ENCODE measurements at places on chromosomes 16 and 17.

- DNase-seq: peak; percentile 90
These were observed at the start of gene MSL1 for GRCh38 chr17:40121181-40122135. Gene MSL1 (plus strand): TSS chr17:40121971. CDS start chr17:40122613, 642 bp downstream.

GRCh38 chr16:28093385-28093725 is 29.8 kb upstream of the GSG1L start:
- no peak for DNase-seq

DNA sequence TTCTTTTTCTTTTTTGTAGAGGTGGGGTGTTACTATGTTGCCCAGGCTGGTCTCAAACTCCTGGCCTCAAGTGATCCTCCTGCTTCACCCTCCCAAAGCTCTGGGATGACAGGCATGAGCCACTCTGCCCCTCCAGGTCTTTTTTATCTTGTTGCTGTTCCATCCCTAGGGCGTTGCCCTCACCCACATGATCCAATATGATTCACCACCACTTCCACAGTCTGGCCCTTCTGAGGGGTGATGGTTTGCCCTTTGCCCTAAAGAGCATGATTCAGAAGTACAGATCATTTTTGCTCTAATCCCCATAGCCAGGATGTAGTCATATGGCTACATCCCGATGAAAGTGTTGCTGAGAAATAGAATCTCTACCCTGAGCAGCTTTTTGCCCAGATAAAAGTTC is 18.8 kb downstream of the STX4 start:
- no peak for DNase-seq

- peak; percentile 30 for DNase-seq
These were observed 134.7 kb downstream of the SOX9 start for GRCh38 chr17:72255481-72255880.

GRCh38 chr16:15032547-15033308 is 23.1 kb downstream of the NTAN1 start:
- DNase-seq: no peak

- DNase-seq: peak; percentile 50
These were observed 52.7 kb downstream of the SREBF1 start for GRCh38 chr17:17783825-17784656.

DNA sequence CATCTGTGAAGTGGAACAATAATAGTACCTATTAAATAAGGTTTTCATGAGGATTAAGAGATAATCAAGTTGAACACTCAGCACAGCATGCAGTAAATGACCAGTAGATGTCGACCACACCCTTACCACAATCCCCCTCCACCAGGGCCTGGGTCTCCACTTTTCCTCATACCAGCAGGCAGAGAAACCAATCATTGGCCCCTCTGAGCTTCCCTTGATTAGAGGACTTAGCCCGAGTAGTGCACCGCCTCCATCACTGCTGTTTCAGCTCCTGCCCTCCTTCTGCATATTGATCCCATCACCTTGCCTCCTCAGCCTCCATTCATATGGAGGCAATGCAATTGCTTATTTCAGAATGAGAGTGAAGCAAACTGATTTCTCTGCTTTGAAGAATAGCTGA is 96.5 kb upstream of the CDH11 start:
- no peak for DNase-seq

GRCh38 chr16:72877374-72878028 is 170.4 kb downstream of the ZFHX3 start:
- no peak for DNase-seq

DNA sequence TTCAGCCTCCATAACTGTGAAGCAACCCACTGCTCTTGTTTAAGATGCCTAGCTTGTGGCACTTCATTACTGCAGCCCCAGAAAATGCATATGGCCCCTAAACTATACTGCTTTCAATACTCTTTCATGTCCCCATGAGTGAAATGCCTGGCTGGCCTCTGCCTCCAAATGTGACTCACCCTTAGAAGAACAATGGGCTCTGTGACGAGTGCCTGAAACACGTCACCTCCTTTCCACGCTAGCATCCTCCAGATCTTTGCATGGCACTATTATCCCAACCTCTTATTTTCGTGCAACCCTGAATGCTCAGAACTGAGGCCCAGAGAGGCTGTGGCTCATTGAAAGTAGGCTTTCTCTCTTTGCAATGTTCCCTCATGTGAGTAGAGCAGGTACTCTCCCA is 233.1 kb downstream of the CBLN1 start:
- DNase-seq: no peak

DNA sequence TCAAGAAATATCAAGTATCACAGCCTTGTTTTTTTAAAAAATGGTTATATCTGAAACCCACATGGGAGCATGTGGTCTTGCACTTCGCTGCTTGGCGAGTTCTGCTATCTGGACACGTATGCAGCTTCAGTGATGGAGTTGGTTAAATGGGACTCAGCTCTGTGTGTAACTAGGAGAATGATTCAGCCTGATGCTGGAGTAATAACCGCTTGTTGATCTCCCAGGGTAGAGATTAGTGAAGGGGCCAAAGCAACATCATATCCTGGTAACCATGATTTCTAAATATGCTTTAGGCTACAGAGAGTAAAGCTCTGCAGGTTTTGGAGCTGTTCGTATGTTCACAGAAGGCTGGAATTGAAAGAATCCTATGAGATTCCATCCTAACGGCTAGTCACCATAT is 63.2 kb downstream of the IQCK start:
- peak; percentile 4 for DNase-seq

DNA sequence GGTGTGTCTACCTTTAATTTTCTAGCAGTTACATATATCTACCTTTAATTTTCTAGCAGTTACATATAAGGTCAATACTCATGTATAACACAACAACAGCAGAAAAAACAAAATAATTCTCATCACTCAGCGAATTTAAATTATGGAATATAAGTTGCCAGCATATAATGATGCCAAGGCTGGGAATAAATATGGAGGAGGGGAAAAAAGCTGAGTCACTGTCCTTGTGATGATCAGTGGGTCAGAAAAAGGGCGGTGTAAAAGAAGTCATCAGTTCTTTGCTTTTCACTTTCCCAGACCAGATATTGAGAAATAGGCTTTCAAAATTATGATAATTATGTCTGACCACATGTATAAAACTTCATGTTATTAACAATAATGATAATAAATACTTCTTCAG is 1471.7 kb downstream of the CDH8 start:
- no peak for DNase-seq

GRCh38 chr16:12628536-12628935 is 175.2 kb downstream of the CPPED1 start:
- no peak for DNase-seq

- no peak for DNase-seq
These were observed 105.1 kb downstream of the BCAS3 start for GRCh38 chr17:60782742-60783141.

- no peak for DNase-seq
These were observed 28.0 kb upstream of the GPRC5B start for GRCh38 chr16:19912455-19913339.

DNA sequence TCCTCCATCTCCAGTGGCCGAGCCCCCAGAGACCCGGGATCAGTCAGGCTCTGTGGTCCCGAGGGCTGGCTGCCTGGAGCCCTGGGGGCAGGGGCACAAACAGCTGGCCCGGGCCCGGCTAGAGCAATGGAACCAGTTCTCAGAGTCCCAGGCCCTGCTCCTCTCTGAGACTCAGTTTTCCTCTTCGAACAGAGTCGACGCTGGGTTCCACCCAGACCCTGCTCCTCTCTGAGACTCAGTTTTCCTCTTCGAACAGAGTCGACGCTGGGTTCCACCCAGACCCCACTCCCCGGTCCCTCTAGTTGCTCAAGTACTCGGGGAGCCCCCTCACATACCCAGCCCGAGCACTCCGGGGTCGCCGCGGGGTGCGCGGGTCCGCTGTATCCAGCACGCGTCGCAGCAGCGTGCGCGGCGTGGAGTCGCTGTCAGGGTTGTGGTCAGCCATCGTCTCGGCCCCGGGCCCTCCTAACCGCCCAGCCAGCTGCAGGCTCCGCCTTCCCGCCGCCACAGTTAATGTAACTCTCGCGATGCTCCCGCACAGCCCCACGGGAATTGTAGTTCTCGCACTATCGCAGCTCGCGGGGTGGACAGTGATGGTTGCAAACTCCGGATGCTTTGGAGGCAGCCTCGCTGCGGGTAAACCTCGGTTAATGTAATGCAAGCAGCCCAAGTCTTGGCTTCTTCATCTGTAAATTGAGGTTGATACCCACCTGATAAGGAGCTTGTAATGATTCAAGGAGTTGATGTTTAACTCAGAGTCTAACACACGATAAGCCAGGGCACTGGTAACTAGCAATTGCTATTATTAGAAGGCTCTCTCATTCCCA is 8.5 kb upstream of the THAP11 start:
- DNase-seq: peak; percentile 97

- DNase-seq: no peak
These were observed 183.5 kb downstream of the CPPED1 start for GRCh38 chr16:12620150-12620549.

DNA sequence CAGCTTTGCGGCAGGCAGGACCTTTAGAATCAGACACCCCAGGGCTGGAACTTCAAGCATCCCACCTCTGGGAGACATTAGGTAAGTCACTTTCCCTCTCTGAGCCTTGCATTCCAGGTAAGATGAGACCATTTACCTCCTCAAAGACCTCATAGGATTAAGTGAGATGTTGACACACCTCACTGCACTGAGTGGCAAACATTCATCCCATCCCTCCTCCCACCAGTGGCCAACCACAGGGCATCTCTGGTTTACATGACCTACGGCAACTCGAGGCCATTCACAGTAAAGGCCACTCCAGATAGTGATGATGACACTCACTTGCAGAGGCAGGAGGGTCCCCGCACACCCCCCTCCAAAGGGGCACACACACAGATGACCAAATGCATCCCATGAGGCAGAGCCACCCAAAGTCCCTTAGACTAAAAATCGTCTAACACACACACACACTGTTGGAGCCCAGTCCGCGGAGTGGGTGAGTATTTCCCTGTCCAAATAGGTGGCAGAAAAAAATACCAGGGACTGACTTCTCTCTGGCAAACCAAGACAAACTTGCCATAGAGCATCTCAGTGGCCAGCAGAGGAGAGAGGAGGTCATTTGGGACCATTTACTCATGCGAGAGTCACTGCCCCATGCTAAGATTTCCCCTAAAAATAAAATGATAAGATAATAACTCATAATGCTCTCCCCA is 454.9 kb downstream of the SOX9 start:
- no peak for DNase-seq
